ENCODE measurements at places on chromosomes 5 and 9. TPM values are rescaled to one million over a fixed set of nuclear protein-coding genes. Genes with fewer than 3 reads are reported as not detected.

The PNPLA7 gene
- 0.55 TPM for total RNA-seq

The RFESD gene
- 4.0 TPM for total RNA-seq

The PPP2CA gene
- total RNA-seq = 117 TPM

The ASPN gene
- total RNA-seq = 1.00 TPM

The AP3S1 gene
- 77.6 TPM for total RNA-seq

The CCDC112 gene
- total RNA-seq = 10.1 TPM

The LAMC3 gene
- total RNA-seq = 0.89 TPM

The SPINK4 gene
- not detected for total RNA-seq

The C9orf50 gene
- 0.12 TPM for total RNA-seq

The ANKRA2 gene
- total RNA-seq = 28.0 TPM

The HAVCR2 gene
- total RNA-seq = 0.44 TPM

Measured in uterine smooth muscle cell (primary cell).